ENCODE measurements at places on chromosomes 1 and 21. TPM values are rescaled to one million over a fixed set of nuclear protein-coding genes. Genes with fewer than 3 reads are reported as not detected.

Gene NME7
- 13.4 TPM for total RNA-seq

Gene SUMO3
- total RNA-seq, result 52.4 TPM

Gene CD101
- 3.0 TPM for total RNA-seq

Gene F5
- 0.62 TPM for total RNA-seq

Gene ANGPTL3
- not detected for total RNA-seq

Gene MTARC2
- total RNA-seq, result 13.3 TPM

Gene COX20
- 34.6 TPM for total RNA-seq

Gene VSIG8
- total RNA-seq, result not detected

DNA sequence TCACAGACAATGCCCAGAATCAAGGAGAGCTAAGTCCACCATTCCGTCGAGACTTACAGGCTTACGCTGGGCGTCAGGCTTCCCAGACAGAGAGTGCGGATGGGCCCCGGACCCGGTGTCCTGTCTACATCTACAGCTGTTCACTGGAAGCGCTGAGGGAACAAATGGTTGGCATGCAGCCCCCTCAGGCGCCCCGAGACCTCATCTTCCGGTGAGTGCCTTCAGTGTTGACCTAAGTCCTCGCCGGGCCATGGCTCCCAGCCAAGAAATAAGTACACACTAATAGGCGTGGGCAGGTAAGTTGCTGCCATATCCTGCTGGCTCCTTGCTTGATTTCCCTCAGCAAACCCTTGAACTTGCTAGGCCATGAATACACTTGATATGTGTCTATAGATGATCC is 26.2 kb downstream of the HYI start:
- DNase-seq, result no peak

DNA sequence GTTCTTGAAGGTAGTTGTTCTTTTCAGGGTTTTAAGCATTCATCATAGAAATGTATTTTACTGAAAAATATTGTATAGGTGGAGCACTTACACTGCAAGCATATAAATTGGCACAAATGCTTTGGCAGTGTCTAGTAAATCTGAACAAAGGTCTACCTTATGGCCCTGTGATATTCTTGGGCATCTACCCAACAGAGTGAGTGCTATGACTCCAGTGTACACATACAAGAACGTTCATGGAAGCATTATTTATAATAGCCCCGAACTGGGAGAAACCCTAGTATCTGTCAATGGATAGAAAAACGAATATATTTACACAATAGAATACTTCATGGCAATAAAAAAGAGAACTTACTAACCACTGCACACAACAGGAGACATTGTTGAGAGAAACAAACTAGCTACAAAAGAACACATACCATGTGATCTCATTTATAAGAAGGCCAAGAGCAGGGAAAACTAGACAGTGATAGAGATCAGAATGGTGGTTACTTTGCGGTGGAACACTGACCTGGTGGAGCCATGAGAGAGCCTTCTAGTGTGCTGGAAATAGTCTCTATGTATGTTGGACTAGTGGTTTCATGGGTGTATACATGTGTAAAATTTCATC is 96.0 kb downstream of the MAB21L3 start:
- no peak for DNase-seq

DNA sequence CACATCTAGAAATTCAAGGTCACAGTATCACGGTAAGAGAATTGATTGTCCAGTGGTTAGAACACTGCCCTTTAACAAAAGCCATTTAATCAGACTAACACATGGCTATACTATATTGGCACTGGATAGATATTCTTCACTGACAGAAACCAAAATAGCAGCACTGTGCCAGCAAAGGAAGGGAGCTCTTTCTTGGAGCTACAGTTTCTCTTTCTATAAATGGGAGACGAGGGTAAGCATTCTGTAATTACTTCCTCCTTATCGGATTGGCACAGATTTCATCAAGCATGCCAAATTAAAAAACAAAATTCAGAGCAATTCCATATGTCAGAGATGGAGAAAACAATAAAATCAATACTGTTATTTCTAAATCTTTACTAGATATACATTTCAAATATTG is 115.7 kb upstream of the CACYBP start:
- peak; percentile 25 for DNase-seq

DNA sequence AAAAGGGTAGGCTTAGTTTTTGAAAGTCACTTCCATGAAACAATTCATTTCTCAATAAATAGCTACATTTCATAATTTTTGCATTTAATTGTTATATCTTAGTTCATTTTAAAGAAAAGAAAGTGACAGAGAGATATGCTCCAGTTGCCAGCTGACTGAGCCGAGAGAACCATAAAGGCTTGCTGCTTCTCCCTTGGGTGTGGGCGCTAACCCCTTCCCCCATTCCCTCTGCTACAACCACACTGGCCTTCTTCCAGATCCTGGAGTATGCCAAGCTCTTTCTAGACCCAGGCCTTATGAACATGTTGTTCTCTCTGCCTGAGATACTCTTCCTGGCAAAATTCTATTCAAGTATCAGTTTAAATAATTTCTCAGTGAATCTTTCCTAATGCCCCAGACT is 12.3 kb downstream of the SORT1 start:
- DNase-seq, result no peak

- DNase-seq, result no peak
Measured at GRCh38 chr1:32318127-32318869, 17.7 kb downstream of the MARCKSL1 start.

- DNase-seq, result no peak
Measured at GRCh38 chr21:28636752-28637691, 355.7 kb downstream of the LTN1 start.

- no peak for DNase-seq
Measured at GRCh38 chr1:167465743-167466142, 52.6 kb downstream of the CD247 start.

DNA sequence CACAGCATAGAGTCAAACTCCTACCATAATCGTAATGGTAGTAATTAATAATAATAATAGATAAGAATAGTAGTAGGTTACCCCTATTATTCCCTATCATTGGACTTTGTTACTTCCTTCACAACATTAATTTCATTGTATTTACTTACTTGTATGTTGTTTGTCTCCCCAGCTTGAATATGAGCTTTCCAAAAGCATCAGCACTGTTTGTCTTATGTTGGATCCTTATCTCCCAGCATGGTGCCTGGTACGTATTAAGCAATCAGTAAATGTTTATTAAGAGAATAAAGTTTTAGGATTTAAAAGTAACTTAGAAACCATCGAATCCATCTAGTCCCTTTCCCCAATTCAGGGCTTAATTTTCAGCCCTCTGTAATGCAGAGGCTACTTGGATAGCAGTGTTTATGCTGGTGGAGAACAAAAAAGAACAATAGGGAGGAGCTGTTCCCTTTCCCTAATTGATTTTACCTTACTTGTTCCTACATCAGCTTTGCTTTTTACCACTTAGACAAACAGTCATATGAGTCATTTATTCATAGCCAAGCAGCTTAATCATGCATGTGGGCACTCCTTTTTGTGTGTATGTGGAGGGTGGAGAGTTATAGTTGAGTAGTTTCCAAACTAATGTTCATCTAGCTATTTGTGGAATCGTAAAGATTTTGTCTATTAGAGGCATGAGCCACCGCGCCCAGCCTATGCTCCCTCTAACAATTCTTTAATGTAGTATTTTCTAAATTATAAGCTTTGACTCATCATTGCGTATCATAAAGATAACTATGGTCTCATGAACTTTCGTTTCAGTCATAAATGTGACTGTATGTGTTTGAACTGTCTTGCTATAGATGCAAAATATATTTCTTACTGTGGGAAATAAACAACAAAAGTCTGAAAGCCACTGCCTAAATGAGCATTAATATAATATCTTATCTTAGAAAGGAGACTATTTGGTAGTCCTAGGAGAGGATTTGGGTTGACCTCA is 20.9 kb upstream of the DR1 start:
- no peak for DNase-seq

GRCh38 chr1:16441282-16441665 is 750 bp downstream of the NECAP2 start:
- DNase-seq, result peak; percentile 9

- no peak for DNase-seq
Measured at GRCh38 chr1:110133436-110133835, 16.9 kb upstream of the SLC6A17 start.

Data from tongue (tissue), 3 donors.